ENCODE measurements at places on chromosomes 7 and 10.

DNA sequence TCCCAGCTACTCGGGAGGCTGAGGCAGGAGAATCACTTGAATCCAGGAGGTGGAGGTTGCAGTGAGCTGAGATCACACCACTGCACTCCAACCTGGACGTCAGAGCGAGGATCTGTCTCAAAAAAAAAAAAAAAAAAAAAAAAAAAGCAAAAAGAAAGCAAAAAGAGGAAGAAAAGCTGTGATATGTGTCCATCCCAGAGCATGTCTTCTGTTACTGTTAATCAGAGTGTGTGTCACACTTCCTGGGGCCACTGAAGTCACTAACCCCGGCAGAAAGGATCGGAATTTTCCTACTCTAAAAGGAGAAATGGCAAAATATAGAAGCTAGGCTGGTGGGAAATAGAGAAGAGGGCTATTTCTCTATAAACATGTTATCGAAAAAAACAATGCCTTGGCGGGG, 11.9 kb downstream of the PIK3AP1 start:
- DNase-seq, result no peak

- no peak for DNase-seq
Observed at GRCh38 chr7:36920433-36920832, 196.1 kb upstream of the AOAH start.

- no peak for DNase-seq
Observed at GRCh38 chr10:70130878-70131559, 1.6 kb downstream of the AIFM2 start.

- DNase-seq, result no peak
Observed at GRCh38 chr10:88523739-88524400, 59.2 kb downstream of the RNLS start.

GRCh38 chr7:80231707-80232106, 97.1 kb downstream of the GNAI1 start:
- no peak for DNase-seq

DNA sequence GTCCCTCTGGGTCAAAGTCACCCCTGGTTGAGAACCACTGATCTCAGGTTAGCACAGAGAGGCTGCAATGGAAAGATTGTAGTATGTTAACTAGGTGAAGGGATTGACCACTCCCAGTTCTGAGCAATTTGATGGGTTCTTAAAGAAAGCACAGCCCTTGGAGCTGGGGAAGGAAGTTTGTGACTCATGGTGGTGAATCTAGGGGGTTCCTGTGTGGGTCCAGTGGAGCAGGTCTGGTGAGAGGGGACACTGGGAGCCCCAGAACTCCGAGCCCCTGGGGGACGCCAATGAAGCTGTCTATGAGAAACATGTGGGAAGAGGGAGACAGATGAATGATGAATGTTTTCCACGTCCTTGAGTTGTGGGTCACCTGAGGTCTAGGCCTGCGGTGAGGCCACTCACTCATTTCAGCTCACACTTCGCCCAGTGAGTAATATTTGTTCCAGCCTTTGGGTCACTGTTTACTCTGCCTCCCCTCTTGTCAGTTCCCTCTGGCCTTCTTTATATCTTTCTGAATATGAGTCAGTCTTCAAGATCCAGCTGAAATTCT, 341.9 kb downstream of the LRMDA start:
- no peak for DNase-seq

- DNase-seq, result no peak
Observed at GRCh38 chr7:68474661-68475216, 1123.5 kb upstream of the AUTS2 start.

GRCh38 chr10:106960812-106961211, 203.7 kb downstream of the SORCS1 start:
- no peak for DNase-seq

- DNase-seq, result no peak
Observed at GRCh38 chr10:11626071-11626470, 14.6 kb upstream of the USP6NL start.

DNA sequence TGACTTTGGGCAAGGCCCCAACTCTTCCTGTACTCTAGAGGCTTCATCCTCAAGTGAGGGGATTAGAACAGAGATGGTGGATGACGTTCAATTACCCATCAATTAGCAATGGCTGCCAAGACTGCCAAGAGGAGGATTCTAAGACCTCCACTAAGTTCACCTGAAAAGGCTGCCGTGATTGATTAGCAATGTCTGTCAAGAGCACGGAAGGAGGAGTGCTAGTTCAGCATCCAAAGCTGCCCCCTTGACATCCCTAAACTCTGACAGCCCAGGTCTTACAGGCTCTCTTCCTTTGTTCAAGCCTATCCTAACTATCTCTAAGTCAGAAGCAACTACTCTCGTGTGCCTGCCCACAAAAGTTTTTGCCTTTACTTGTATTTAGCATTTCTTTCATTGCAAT, 68.4 kb downstream of the FAM53B start:
- DNase-seq, result no peak

DNA sequence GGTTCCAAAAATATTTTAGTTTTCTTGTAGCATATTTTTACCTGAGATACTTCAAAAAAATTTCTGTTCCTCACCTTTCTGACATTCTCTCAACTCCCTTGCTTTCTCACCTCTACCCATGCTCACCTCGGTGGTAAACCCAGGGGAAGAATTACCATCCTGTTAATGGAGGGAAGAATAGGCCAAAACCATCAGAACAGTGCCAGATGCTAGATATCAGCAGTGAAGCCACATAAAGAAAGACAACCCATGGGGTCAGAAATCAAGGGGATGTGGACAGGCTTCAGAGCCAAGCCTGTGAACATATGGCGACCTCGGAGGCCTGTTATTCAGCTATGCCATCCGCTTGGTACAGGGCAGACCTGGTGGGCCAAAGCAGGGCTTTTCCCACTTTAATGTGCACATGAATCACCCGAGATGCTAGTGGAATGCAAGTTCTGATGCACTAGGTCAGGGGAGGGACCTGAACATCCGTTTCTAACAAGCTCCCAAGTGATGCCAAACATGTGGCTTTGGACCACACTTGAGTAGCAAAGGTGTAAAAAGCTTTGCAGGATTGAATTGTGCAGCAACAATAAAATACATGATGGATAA, 125.5 kb downstream of the NPY start:
- DNase-seq, result no peak

DNA sequence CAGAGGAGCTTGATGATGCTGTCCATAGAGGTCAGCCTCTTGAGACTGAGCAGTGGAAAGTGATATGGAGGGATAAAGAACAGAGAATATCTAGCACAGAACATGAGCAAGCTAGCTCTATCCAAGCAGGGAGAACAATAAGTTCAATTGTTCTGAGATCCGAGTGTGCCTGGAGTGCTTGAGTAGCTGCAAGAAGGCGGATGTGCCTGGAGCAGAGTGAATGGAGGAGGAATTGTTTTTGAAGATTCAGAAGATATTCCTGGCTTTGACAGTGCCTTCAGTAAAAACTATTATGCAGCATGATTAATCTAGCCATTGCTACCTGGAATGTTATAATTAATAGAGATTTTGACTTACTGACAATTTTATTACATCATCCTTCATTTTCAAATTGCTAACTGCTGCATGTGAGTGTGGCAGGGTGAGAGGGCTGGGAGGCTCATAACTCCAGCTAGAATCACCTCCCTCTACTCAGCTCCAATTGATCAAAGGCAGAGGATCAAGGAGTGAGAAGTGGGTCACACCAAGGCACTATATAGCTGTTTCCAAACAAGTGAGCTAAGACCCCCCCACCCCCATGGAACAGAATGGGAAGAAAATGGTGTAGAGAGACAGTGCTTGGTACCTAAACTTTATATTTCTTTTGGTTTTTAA, 302.8 kb downstream of the ADRA2A start:
- no peak for DNase-seq

DNA sequence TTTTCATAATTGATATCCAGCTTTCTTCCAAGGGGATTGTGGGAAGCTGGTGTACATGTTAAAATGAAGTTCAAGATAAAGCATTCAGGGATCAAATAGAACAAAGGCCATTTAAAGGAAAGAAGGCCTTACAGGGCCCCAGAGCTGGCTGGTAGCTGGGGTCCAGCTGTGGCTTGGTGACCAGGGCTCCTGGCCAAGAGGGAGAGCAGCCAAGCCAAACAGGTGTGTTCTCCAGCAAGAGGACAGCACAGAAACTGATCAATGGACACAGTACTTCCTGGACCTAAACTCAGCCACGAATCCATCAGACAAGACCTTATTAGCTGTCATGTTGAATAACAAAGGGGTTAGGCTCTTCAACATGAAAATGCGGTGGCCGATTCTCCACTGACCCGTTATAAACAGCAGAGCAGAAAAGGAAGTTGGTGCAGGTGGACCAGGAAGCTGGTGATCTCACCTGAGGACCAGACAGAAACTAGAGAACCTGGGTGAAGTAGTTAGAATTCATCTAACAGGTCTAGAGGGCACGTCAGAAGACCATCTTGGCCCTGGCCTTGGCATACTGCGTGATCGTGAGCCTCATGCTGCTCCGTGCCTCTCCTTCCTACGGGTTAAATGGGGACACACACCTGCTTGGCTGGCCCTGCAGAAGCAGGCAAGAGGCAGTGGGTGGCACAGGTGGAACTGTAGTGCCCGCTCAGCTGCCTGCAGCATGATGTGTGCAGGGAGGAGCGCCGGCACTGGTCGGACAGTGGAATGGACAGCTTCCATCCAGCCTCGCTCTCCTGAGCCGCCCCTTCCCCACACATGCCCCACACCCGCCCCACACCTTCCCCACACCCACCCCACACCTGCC, 53.8 kb downstream of the PARP12 start:
- no peak for DNase-seq

Data from lung (tissue), 17 donors.